Activated CD4-positive, alpha-beta T cell treated with anti-CD3 and anti-CD28 coated beads for 24 hours (primary cell): ENCODE measurements at places on chromosomes 7 and 10.

GRCh38 chr7:6159097-6159483 lies 113.3 kb downstream of the CYTH3 start:
- DNase-seq = no peak

GRCh38 chr7:158396301-158396905 lies 191.2 kb downstream of the PTPRN2 start:
- no peak for DNase-seq

DNA sequence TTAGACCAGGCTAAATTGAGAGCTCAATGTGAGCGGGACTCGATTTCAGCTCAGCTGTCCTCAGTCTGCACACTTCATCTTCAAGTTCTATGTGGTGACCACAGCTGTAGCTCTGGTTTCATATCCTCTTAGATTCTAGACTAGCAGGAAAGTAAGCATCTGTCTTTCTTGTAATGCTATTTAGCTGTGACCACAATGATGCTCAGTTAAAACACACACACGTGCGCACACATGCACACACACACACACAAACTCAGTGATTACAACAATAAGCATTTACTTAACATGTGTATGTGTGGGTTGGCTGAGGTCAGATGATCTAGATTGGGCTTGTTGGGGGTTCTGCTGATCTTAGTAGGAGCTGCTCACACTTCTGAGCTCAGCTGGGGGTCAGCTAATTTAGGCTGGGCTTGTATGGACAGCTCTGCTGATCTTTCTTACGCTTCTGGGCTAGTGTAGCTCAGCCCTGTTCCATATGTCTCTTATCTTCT lies 82.5 kb downstream of the ZNF365 start:
- no peak for DNase-seq

- DNase-seq = no peak
Observed at GRCh38 chr7:155448632-155449007, 9.3 kb upstream of the EN2 start.

DNA sequence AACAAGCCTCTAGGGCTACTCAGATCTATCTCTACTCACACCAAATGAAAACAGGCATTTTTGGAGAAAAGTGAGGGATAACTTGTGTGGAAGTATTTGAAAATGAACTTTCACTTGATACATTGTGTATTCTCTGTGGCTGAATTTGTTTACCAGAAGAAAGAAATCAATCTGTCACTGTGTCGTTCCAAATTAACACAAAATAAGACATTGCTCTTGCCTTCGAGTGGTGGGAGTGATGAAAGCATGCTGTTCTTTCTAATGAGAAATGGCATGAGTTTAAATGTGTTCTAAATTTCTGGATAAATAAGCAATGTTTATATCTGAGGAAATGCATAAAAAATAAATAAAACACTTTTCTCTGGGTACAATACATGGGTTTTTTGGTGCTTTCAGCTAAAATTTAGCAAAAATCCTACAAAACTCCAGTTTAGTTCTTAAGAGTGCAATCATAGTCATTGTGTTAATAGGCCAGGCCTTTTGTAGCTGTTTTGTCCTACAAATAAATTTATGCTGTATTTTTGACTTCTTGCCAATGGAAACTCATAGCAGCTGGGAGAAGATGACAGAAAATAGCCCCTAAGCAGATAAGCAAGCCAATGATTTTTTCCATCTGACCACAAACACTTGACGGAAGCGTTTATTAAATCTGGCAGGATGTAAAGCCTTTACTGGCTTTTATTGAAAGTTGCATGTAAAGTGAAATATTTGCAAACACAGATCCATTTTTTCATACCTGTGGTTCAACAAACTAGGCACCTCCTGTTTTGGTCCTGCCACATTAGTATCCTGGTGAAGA lies 1064.1 kb upstream of the GHITM start:
- DNase-seq = no peak

DNA sequence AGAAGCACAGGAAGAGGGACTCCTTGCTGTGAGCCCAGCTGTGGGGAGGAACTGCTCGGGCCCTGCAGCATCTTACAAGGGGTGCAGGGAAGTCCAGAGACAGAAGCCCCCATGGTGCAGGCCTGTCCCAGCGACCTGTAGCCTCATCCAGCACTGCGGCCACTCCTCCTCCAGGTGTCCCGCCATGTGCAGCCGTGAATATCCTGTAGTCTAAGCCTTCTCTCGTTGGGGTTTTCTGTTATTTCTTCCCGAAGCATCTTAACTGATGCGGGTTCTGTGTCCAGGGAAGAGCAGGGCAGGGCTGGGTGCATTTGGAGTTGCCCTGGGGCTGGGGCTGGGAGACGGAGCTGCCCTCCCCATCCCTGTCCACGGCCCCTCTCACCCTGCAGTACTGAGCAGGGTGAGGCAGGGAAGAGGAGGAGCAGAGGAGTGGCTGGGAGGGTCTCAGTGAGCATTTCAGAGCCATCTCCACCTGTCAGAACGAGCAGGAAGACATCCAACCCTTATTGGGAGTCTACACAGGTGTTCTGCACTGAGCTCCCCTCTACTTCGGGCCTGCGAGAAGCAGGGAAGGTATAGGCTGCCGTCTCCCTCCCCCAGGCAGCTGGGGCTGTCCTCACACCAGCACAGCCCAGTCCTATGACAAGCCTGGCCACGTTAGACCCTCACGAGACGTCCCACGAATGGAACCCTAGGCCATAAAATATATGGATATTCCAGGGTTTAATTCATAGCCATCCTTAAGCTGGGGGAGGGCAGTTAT lies 494.5 kb downstream of the DNAJB6 start:
- no peak for DNase-seq

DNA sequence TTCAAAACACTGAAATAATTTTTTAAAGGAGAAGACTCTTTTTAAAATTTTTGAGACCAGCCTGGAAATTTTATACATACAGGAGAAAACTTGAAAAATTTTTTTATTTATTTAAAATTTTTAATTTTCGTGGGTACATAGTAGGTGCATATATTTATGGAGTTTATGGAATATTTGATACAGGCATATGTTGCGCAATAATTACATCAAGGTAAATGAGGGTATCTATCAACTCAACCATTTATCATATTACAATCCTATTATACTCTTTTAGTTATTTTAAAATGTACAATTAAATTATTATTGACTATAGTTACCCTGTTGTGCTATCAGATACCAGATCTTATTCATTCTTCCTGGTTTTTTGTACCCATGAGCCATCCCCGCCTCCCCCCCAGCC lies 75.1 kb downstream of the AHCYL2 start:
- DNase-seq = no peak

GRCh38 chr7:4201566-4201965 lies 480.5 kb upstream of the FOXK1 start:
- no peak for DNase-seq

DNA sequence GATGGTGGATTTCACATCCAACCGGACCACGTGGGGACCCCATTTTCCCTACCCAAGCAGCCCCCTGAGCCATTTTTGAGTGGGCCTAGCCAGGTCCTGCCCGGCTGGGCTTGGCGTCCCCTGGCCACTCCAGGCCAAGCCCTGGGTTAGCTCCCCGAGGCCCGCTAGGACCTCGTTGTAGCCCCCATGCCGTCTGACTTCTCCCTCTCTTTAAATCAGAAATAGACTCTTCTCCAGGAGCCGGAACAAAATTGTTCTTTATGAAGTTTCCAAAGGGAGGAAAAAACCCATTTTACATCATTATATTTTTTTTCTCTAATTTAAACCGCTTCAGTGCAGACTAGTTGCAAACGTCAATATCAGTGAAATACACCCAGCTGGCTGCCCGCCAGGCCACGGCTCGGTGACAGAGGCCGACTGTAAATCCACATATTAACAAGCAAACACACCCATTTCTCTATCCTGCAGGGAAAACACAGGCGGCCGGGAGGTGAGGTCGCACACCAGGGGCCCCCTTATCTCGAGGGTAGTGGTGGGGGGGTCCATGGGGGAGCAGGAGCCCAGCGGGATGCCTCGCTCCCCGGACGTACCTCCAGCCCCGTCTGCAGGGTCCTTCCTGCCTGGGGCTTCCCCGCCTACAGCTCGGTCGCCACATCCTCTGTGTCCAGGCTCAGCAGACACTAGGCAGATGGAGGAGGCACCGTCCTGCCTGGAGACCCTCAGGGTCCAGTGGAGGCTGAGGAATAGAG lies 72.7 kb downstream of the ELFN1 start:
- no peak for DNase-seq

GRCh38 chr7:134985894-134986362 lies 380 bp upstream of the AGBL3 start:
- DNase-seq = no peak

GRCh38 chr7:32318300-32319011 lies 171.7 kb downstream of the LSM5 start:
- no peak for DNase-seq

GRCh38 chr7:68785036-68785435 lies 813.2 kb upstream of the AUTS2 start:
- DNase-seq = no peak

GRCh38 chr10:75959209-75959608 lies 527.8 kb downstream of the LRMDA start:
- no peak for DNase-seq

DNA sequence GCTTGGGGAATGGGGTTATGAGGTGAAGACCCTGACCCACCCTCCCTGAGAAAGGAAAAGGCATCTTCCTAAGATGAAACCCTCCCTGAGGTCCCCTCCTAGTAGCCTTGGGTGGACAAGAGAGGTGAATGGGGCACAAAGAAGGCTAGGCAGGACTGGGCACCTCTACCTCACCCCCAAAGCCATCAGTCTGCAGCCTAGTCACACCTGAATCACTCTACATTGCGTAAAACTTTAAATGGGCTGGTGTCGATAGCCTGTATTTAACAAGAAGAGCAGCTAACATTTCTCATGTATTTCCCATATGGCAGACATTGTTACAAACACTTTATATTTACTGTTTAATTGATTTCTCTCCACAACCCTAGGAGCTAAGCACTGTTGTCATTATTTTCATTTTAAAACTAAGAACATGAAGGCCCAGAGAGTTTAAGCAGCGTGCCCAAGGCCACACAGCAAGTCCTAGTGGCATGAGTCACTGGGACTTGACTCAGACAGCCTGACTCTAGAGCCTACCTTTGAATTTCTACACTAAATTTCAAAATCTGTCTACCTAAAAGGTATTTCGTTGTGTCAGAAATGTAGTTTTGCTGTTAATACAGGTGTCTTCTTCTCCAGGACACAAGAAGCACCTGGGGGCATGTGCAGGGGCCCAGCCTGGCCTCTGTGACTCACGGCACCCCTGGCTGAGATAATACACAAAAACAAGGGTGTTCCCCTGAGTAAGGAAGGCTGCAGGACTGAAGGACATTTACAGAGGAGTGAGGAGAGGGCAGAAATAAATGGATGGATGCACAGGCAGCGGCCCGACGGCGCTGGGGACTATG lies 3.4 kb downstream of the AOC1 start:
- no peak for DNase-seq

DNA sequence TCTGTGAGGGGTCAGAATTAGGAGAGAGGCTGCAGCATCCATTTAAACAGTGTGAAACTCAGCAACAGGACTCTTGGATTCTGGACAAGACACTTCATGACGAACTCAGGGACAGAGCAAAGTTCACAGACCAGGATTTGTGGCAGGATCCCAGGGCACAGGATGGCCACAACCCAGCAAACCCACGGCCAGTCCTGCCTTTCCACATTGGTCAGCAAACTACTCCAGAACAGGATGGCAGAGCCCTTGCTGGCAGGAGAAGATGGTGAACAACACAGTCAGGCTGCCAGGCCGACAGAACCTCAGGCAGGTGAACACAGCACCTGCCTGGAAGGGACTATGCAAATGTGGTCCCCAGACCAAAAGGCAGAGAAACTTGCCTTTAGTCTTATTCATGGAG lies 34.4 kb downstream of the VSTM4 start:
- DNase-seq = no peak

- DNase-seq = no peak
Observed at GRCh38 chr10:102880256-102880655, 11.0 kb downstream of the AS3MT start.

- DNase-seq = no peak
Observed at GRCh38 chr10:132452216-132452650, 55.2 kb downstream of the PWWP2B start.

DNA sequence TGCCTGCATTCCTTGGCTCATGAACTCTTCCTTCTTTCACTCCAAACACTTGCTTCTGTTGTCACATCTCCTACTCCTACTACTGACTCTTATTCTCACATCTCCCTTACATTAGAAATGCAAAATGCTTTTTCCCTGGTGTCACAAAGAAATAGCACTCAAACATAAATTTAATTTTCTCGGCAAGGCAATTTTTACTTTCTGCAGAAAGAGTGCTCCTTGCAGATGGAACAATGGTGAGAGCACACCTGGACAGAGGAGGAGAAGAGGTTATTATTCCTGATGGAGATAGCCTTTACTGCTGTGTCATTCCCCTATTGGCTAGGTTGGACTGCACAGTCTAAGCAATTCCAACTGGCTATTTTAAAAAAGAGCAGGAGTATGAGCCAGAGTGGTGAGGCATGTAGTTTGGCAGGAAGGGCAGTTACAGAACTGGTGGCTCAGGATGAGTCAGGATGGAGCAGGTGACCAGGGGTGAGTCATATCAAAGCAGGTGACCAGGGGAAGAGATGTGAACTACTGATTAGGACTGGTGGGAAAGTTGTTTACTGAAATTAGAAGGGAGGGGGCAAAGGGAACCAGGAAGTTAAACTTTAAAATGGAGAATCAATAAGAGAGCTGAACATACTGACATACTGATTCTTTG lies 52.9 kb downstream of the CYP2C9 start:
- no peak for DNase-seq

DNA sequence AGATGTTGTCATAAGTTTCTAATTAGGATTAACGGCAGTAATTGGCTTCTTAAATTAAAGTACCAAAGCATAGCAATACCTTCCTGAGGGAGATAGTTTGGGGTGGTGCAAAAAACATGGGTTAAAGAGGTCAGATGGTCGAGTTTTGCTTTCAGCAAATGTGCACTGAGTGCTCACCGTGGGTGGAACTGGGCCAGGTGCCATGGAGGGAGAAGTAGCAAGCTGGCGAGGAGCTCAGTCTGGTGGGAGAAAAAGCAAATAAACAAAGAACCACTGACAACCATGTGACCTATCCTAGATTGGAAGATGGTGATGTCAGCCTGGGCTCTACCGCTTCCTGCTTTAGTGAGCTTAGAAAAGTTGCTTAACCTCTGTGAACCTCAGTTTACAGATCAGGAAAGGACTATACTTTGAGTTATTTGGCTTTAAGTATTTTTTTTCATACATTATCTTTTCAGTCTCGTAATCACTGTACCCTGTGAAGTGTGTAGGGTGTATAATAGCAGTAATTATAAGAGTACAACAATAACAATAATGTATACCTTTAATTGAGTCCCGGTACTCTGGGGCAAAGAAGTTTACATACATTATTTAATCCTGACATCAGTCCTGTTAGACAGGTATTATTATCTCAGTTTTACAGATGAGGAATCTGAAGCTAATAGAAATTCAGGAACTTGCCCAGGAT lies 69.0 kb upstream of the PDCD4 start:
- no peak for DNase-seq

DNA sequence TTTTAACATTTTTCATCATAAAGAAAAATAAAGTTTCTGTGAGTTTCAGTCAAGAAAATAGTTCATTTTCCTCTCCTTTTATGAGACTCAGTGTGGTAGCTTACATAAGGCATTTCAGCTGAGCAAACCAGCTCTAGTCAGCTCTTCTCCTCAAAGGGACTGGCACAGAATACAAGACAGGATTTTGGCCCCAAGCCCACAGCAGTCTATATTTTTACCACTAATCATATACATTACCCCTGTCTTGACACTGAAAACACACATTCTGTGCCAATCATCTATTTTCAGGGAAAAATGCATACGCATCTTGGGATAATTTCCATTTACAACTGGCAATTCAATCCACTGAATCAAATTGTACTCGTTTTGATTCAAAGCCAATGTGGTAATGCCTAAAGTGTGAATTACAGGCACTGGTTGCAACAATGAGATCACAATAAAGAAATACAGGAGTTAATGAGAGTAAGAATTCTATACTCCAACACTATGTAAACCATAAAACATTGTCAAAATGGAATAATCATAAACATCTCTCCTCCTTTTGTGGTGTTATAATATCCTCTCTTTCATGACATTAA lies 186.4 kb downstream of the CACNA2D1 start:
- no peak for DNase-seq
